Skin of body (tissue), 3 donors: ENCODE measurements at places on chromosomes 13 and 19. TPM values are rescaled to one million over a fixed set of nuclear protein-coding genes. Genes with fewer than 3 reads are reported as not detected.

DNA sequence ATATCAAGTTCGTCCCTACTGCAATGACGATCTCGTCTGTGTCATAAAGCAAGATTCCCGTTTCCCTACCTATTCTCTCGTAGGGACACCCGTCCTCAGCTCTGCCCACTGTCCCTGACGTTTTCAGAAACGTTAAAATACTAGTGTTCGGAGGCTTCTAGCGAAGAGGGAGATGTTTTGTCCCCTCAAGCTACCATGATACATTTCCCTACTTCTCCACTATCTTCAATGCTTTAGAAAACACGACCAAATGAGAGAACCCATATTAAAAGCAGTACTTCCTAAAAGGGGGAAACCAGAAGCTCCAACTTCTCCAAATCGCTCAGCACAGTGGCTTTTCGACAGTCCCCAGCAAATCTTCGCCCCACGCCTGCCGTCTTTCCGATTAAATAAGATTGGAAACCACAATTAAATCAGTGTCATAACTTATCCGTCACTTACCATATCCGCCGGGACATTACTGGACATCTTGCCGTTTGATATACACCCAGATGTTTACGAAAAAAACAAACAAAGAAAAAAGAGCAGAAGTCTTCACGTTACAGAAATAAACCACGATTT, 1.3 kb downstream of the UBL3 start:
- peak; percentile 43 for DNase-seq

- DNase-seq = no peak
Measured at GRCh38 chr13:73767747-73768315, 366.4 kb downstream of the KLF12 start.

GRCh38 chr13:95073747-95074311, 227.4 kb downstream of the ABCC4 start:
- DNase-seq = no peak

- no peak for DNase-seq
Measured at GRCh38 chr13:94613051-94613450, 11.4 kb downstream of the GPR180 start.

DNA sequence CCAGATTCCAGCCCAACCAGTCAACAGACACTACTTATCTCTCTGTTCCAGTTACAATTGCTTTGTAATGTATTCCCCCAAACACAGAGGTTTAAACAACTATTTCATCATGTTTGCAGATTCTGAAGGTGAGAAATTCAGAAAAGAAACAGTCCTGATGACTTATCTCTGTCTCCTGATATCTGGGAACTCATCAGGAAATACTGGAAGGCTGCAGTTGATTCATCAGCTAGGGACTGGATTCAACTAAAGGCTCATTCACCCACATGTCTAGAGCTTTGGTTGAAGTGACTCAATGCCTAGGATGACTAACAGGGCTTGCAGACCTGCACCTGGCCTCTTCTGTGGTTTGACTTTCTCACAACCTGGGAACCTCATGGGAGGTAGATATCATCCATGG, 56.6 kb upstream of the GPC6 start:
- no peak for DNase-seq

- no peak for DNase-seq
Measured at GRCh38 chr13:95920485-95920884, 132.7 kb downstream of the UGGT2 start.

- DNase-seq = no peak
Measured at GRCh38 chr13:66775196-66775595, 454.9 kb downstream of the PCDH9 start.

- DNase-seq = no peak
Measured at GRCh38 chr19:48218997-48219396, 36.7 kb downstream of the CARD8 start.

DNA sequence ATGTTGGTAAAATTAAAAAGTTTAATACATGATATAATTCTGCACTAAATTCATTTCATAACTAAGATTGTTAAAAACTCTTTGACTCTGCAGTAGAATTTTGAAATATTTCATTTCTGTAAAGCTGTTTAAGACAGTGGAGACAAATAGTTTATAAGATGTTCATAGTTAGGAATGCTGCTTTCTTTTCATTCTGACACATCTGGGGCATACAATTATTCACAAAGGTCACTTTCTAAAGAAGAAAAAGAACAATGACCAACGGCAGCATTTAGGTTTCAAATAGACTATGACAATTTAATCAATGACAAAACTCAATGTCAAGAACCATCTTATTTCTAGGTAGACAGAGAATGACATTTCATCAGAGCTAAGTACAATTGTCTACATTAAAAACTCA, 1422.1 kb downstream of the PCDH9 start:
- no peak for DNase-seq

DNA sequence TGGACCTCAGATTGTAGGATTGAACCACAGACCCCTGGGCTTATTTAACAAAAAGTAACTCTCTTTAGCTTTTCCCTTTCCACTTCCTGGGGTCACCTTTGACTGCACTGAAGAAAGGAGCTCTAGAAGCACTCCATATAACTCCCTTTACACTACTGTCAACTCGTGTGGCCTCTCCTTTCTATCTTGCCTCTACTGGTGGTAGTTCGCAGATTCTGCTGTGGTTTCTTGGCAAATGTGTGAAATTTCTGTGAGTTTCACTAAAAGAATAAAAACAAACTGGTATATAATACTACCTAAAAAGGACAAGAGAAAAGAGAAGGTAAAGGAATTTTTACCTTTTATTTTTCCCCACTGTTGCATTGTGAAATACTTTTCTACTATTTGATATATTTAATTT, 1298.1 kb downstream of the PCDH9 start:
- DNase-seq = no peak

DNA sequence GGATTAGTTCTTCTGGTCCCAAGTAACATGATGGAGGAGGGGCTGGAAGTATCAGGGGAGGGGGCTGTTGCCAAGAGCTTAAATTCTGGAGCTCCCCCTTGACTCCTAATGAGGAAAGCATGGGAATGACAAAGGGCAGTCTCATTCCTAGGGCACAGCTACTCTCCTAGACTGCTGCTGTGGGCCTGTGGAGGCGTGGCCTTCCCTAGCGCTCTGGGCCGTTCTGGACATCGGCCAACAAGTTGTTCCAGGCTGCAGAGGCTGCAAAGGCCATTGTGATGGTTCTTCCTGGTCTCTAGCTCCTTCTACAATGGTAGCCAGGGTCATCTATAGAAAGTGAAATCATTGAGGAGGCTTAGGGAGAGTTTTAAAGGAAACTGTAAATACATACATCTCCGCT, 916.6 kb downstream of the DIAPH3 start:
- no peak for DNase-seq

GRCh38 chr19:38851622-38852230, 1.9 kb upstream of the HNRNPL start:
- DNase-seq = peak; percentile 94

- DNase-seq = no peak
Measured at GRCh38 chr19:31659897-31660210, 310.6 kb upstream of the TSHZ3 start.

DNA sequence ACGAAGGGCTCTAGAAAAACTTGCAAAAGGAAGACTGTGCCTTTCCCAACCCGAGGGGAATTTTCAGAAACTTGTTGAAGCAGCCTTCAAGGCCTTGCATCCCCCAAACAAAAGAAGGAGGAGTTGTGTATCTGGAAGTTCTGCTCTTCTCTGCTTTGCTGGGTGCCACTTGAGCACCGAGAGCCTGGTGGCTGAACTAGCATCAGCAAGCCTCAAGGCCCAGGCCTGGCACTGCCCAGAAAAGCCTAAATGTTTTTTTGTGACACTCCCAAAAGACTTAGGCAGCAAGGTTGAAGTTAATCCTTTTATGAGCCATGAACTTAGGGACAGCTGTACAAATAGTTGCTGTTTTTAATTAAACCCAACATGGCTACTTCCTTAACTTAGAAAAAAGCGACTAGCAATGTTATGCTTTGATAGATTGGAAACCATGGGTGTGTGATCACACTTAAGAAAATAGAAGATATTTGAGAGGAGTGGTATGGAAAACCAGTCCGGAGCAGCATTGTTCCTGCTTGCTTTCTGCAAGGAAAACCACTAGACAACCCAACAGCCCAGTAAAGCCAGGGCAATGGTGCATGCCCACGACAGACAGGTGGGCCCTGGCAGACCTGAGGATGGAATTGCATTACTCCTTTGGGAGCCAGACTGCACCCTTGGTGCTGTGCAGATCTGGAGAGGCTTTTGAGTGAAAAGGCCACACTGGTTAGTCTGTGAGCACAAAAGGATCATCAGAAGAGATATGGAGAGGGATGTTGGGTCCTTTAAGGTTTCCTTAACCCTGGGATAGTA, 788 bp upstream of the DLEU7 start:
- DNase-seq = no peak

- no peak for DNase-seq
Measured at GRCh38 chr13:41660411-41660810, 203.1 kb downstream of the RGCC start.

DNA sequence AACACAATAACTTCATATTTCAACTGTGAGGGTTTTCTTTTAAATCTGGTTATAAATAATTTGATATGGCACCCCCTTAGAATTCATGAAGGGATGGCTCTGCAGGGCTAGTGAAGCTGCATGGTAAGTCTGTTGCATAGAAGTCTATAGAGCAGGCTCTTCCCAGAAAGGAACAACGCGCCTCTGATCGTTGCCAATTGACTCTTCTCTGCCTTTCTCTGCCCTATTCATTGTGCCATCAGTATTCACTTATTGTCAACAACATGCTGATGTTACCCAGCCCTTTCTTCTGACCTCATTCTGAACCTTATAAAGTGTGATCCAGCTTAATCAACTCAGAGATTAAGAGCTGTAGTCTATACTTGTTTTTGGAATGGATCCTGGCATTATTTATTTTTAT, 16.3 kb upstream of the DCT start:
- DNase-seq = no peak

GRCh38 chr19:49441210-49441959, at the start of gene SLC17A7:
TSS of gene SLC17A7 (minus strand) at chr19:49441527. CDS start at chr19:49441379, 148 bp downstream.
- no peak for DNase-seq

GRCh38 chr13:50136678-50137077, 121.4 kb downstream of the KCNRG start:
- no peak for DNase-seq

DNA sequence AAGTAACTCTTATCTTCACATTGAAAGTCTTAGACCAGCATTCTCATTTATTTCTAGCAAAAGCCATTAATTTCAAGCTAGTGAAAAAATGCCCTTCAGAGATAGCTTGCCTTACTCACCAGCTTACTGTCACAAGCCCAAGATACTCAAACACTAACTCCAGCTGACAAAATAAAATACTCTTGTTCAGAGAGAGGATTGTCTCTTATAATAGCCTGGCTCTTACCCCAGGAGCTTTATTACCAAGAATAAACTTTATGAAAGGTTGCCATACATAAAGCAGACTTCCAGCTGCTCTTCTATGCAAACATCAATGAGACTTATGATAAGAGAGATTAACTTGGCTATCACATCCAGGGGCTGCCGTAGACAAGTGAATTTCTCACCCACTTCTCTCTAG, 53.6 kb downstream of the XPO4 start:
- DNase-seq = no peak

- DNase-seq = no peak
Measured at GRCh38 chr13:79912403-79912802, 428.5 kb downstream of the SPRY2 start.

- DNase-seq = no peak
Measured at GRCh38 chr19:54001496-54001895, 10.1 kb downstream of the CACNG6 start.

- DNase-seq = peak; percentile 81
Measured at GRCh38 chr13:44237276-44237767, 136.3 kb upstream of the SERP2 start.

The AP1M2 gene
- total RNA-seq = 18.0 TPM

The ETV2 gene
- total RNA-seq = 0.79 TPM

The S1PR4 gene
- 1.9 TPM for total RNA-seq

The FCAR gene
- total RNA-seq = 8.4 TPM

The ANKRD10 gene
- total RNA-seq = 110 TPM

The GFY gene
- total RNA-seq = not detected

The KIRREL2 gene
- 0.10 TPM for total RNA-seq

The C19orf18 gene
- 0.89 TPM for total RNA-seq

The ATP4A gene
- not detected for total RNA-seq

The CASP14 gene
- total RNA-seq = 29.3 TPM
